ENCODE measurements at places on chromosomes 13 and 19.
A peak's percentile ranks its signal among the peaks of the same experiment; 100 is the strongest.

DNA sequence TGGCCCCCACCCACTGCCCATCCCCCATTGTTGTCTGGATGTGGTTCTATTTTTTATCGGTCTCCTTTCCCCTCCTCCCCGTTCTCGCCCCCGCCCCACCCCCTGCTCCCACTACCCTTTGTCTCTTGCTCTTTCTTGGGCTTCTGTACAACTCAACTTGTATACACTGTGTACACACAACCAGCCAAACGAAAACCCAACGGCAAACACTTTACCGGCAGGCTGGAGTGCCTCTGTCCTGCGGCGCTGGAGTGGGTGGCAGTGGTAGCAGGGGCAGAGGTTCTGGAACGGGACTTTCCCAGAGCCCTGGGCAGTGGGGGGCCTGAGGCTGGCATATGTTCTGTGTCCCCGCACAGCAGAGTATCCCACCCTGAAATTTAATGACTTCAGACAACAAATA is 13.7 kb downstream of the RRAS start:
- DNase-seq: no peak

DNA sequence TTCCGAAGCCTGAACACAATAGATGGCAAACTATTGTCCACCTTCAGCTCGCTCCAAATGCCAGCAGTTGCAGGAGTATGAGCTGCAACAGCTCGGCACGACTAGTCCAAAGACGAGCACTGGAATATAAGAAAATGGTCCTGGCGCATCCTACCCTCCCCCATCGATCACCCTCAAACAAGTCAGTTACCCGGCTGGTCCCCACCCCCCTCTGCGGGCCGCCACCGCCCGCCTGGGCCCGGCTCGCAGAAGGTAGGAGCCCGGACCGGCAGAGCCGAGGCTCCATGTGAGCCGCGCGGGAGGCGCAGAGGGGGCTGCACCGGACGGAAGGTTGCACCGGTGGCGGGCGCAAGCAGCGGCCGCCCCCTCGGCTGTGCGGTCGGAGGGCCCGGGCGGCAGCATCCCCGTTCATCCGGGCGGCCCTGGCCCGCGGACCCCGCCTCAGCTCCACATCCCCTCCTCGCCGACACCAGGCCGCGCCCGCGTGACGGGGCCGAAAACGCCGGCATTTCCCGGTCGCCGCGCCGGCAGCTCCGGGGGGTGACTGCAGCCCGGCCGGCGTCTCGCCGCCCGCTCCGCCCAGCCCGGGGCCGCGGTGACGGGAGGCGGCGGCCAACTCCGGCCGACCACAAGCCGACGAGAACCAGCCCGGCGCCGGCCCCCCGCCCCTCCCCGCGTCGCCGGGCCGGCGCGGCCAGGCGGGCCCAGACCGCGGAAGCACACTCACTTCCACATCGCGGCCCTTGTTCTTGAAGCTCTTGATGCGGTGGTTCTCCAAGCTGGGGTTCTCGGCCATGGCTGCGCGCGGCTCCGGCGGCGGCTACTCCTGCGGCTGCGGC is 552 bp downstream of the KPNA3 start:
- DNase-seq: peak; percentile 67

DNA sequence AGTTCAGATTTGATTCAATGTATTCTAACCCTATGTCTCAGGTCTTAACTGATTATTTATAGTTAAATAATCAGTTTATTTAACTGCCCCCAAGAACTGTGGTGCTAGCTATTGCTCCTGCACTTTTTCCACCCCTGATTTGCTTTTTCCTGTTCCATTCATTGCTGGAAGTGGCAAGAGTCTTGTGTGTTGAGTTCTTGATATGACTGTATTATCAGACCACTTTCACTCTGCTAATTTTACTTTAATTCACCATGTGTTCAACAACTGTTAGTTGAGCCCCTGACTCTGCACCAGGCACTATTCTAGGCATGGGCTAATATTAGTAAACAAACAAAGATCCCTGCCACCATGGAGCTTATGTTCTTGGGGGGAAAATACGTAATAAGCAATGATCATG is 39.9 kb downstream of the WDFY2 start:
- no peak for DNase-seq

DNA sequence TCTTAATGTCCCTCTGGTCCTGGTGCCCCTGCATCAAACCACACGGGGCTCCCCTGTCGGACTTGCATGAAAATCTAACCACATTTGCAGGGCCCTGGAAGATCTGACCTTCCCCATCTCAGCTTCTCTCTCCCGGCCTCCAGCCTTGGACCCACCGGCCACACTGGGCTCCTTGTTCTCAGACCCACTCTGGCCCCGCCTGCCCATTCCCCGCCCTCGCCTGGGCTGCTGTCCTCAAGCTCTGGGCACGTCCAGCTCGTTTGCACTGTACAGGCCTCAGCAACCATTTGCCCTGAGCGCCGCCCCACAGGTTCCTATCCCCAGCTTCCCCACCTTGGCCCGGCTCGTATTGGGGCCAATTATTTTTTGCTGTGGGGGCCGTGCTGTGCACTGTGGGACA is 10.5 kb downstream of the MYO9B start:
- no peak for DNase-seq

DNA sequence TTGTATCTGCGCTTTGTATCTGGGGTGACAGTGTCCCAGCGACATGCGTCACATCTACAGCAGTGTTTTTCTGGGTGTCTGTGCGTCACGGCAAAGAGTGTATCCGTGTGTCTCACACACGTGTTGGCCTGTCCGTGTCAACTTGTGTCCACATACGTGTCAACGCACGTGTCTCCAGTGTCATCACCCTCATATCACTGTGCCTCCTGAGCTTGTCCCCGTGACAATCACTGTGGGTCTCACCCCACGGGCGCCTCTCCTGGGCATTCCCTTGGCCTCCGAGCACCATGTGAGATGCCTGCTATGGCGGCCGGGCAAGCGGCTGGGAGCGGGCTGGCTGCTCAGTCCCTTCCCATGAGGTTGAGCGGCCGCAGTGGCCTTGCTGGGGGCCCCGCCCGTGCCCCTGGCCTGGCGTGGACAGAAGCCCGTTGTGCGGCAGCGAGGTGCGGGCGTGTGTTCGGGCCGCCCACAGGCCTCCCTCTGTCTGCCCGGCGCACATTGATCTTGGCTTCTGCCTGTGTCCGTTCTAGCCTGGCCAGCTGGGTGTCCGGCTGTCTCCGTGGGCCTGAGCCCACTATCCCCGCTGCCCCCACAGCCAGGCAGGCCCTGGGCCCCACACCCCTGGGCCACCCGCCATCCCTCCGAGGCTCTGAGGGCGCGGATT is 6.4 kb downstream of the NFIX start:
- no peak for DNase-seq

DNA sequence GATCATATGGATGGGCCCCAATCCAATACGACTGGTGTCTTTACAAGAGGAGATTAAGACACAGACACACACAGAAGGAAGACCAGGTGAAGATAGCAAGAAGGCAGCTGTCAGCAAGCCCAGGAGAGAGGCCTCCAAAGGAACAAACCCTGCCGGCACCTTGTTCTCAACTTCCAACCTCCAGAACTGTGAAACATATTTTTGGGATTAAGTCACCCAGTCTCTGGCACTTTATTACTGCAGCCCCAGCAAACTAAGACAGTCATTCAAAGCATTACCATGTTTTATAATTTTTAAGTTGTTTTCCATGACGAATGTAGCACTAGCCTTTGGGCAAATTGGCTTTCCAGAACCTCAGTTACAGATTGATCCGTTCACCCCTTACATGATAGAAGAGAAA is 11.3 kb downstream of the STARD13 start:
- DNase-seq: no peak

GRCh38 chr13:23608701-23609413 is 38.6 kb downstream of the TNFRSF19 start:
- no peak for DNase-seq

DNA sequence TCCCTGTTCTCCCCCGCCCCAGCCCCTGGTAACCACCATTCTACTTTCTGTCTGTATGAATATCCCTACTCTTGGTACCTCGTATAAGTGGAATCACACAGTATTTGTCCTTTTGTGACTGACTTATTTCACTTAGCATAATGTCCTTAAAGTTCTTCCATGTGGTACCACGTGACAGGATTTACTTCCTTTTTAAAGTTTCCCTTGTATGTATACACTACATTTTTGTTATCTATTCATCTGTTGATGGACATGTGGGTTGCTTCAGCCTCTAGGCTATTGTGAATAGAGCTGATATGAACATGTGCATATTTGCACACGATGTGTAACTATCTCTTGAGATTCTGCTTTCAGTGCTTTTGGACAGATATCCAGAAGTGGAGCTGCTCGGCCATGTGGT is 59.6 kb upstream of the GJB6 start:
- no peak for DNase-seq

DNA sequence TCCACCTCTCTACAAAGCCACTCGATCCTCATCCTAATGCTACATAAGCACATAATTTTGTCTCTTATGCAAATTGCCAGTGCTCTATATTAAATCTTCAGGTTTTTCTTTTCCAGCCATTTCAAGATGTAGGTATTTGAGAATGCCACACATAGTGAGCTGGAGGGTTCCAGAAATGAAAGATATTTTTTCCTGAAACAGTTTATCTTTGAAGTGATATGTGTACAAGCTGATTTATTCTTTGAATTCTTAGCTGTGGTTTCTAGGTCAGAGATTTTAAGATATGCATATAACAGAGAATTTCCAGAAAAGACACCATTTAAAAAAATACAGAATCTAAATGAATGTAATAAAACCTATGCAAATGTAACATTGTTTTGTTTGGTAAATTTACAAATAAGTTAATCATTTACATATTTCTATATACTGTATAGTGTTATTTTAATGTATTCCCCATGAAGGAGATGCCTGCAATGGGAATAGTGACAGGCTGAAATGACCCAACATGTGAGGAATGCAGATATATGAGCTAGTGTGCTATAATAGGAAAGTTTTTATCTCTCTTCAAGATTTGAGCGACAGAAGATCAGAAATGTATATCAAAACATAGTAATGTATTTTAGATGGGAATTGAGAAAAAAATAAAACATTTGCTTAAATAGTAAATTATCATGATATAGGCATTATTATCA is 570.2 kb downstream of the SLITRK1 start:
- no peak for DNase-seq

GRCh38 chr13:106507560-106508274 is 27.7 kb downstream of the EFNB2 start:
- no peak for DNase-seq
